ENCODE measurements at places on chromosomes 16 and 17.

- DNase-seq = no peak
These were observed 74.3 kb upstream of the CES5A start for GRCh38 chr16:55949518-55949917.

DNA sequence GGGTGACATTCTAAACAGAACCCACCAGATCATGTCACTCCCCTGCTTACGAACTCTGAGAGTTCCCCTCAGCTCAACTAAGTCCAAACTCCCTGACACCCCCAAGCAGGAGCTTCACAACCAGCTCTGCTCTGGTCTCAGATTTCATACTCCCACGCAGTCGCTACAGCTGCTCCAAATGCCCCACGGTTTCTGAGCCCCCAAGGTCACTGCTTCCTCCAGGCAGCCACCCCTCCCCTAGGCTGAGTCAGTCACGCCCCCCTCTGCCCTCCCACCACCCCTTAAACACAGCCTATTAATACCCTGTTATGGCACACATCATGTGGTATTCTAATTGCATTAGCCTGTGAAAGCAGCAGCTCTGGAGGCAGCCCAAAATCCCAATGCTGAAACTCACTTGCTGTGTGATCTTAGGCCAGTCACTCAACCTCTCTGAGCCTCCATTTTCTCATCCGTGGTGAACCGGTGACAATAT lies 51.5 kb downstream of the GSG1L start:
- DNase-seq = peak; percentile 60

- peak; percentile 59 for DNase-seq
These were observed 43.5 kb downstream of the ST3GAL2 start for GRCh38 chr16:70395345-70395901.

DNA sequence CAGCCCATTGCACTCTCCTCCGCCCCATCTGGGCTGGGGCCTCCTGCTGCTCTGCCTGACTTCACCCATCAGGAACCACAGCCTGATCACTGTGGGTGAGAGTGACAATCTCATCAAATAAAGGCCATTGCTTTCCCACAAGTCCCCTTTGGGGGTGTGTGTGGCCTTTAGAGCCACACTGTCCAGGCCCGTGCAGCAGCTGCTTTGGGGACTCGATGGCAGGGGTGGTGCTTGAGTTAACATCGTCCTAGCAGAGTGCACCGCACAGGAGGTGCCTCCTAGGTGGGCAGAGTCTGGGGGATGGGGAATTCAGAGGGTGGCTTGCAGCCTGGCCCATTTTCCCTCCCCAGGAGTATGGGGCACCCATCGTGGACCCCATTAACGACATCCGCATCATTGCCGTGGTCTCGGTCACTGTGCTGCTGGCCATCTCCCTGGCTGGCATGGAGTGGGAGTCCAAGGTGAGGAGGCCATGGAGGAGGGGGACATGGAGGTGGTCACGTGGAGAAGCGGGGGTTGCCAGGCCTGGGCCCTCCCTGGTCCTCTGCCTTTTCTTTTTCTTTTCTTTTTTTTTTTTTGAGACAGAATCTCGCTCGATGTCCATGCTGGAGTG lies 5.4 kb downstream of the SLC12A3 start:
- DNase-seq = no peak

DNA sequence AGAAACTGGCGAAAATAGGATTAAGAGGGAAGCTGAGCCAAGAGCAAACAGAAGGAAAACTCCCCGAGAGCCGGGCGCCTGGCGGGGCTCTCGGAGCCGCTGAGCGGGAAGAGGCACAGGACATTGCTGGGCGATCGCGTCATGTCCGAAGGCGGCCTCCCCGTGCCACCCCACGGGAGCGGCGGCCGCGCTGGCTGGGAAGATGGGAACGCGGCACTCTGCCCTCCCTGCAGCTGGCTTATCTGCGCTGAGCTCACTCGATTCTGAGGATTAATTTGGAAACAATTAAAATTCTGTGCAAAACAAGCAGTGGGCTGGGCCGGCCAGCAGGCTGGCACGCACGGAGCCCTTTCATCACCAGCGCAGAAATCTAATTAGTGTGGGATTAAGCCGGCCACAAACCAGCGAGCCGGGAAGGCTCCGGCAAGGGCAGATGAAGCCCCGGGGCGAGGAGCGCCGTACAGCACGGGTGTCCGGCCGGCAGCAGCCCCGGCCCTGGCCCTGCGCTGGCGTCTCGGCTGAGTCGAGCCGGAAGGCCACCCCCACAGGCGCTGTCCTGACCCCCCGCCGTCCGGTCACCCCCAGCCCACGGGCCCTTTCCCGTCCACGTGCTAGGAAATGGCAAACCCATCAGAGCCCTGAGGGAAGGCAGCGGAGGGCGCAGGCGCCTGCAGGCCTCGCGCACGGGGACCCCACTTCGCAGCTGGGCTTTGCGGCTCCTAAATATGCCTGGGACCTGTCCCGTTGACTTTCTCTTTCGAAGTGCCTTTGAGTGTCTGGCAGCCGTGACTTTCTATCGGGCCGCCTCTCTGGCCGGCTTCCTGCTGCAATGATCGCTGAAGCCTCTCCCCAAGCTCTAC lies 37.9 kb downstream of the SOX8 start:
- peak; percentile 48 for DNase-seq

- DNase-seq = no peak
These were observed 257.9 kb downstream of the SOX9 start for GRCh38 chr17:72378414-72379390.

- peak; percentile 85 for DNase-seq
These were observed 12.1 kb upstream of the HSD3B7 start for GRCh38 chr16:30972872-30973271.

GRCh38 chr17:14336418-14336817 lies 35.5 kb downstream of the HS3ST3B1 start:
- DNase-seq = no peak

- DNase-seq = peak; percentile 30
These were observed 380.7 kb upstream of the PMFBP1 start for GRCh38 chr16:72552654-72553053.

- no peak for DNase-seq
These were observed 15.0 kb upstream of the PITPNA start for GRCh38 chr17:1577583-1578013.

DNA sequence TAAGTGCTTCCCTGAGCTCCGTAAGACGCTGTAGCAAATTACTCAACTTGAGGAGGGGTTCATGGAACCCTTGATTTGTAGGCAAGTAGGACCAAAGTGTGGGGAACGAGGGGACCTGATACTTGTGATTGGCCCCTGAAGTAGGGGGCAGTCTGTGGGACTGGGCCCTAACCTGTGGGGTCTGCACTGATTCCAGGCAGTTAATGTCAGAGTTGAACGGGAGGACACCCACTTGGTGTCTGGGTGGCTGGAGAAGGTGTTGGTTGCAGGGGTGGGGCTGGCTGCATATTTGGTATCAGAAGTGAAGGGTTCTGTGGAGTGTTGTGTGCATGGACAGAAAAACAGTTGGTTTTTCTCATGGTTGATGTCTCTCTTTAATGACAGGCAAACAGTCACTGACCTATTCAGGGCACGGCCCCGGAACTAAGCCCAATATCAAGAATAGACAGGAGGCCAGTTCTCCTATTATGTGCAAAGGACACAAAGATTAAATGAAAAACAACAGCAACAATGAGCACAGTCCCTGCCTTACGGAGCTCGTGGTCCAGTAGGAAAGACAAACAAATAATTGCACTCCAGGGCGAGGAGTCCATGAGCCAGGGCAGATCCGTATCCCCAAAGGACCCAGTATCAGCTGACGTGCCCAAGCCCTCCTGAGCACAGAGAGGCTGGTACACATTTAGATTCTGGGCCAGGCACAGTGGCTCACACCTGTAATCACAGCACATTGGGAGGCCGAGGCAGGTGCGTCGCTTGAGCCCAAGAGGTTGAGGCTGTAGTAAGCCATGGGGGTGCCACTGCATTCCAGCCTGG lies 19.2 kb downstream of the MXRA7 start:
- DNase-seq = no peak

GRCh38 chr17:59105852-59106462 lies 723 bp downstream of the TRIM37 start:
- DNase-seq = peak; percentile 50

- DNase-seq = no peak
These were observed 188.5 kb upstream of the IRX3 start for GRCh38 chr16:54475019-54475601.

DNA sequence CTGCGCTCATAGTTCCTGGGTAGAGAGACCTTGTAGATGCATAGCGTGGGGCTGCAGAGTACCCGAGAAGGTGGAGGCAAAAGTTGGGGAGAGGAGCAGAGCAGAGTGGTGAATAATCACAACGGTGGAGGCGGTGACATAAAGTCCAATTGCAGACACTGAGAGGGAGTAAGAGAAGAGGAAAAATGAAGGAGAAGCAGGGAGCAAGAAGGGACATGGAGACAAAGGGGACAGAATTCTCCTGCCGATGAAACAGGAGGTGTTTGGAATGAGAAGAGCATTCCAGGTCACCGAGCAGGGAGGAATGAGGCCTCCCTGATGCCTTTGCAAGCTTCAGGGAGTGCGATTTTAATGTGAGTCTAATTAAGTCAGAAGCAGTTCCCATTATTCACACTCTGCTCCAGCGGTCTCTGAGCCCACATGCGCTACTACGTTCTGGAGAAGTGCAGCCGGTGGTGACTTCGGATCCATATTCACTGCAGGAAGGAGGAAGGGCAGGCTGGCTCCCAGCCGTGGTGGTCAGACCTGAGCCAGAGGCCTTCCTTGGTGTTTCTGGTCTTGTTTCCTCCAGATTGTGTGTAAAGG lies 108.0 kb upstream of the DNAH9 start:
- DNase-seq = no peak

DNA sequence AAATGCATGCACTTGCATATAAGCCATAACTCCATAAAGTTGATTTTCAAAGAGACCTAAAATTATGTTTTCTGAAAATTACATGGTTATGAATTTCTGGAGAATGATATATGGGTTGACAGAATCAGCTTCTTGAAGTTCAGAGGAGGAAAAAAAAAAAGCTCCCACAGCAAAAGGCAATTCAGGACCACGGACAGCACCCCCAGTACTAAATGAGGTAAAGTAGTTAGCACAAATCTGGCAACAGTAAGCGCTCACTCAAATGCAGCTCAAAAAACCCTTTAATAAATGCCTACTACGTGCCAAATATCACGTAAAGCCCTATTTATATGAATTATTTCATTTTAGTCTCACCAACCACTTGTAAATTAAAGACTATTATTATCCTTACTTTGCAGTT lies 135.2 kb downstream of the SHISA9 start:
- peak; percentile 38 for DNase-seq

DNA sequence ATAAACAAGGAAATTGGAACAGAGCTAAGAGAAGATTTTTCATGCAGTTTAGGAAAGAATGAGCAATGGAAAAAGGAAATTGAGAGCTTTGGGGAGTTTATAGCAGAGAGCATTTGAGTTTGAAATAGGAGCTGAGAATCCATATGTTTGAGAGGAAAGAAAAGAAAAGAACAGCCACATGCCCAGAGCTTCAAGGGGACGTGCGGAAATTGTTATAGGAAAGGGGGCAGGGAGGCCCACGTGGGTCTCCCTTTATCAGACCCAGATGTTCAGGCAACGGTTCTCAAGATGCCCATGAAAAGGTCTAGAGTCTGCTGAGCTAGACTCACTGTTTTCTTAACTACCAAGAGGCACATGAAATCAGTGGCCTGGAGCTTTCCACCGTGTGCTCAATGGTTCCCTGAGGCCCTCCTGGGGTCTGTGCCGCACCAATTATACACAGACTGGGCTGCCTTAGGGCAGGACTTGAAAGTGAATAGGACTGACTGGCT lies 31.2 kb downstream of the CHD9 start:
- DNase-seq = peak; percentile 28

DNA sequence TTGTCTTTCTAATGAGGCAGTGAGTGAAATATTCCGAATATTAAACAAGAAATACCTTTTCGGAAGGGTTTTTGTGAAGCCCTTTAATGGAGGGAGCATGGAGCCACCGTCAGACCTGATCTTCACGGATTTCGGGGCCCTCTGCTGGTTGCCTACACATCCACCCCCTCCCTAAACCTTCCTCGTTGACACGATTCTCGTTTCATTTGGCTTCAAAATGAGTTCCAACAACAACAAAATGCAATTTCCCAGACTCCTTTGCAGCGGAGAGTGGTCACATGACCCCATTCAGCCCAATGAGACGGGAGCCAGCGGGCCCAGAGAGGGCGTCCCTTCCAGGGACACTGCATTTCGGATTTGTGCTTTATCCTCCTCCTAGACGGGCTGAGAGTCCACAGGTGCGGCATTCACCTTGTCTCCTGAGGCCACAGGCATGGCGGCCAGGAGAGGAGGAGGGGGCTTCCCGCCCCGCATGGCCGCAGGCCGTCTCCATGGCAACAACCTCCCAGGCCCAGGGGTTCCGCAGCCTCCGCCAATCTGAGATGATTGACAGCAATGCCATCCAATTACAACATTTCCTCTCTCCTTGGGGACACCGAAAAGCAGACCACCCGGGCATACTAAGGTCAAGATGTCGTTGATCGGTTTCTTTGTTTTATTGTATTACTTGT lies 259.8 kb downstream of the C16orf95 start:
- peak; percentile 35 for DNase-seq

DNA sequence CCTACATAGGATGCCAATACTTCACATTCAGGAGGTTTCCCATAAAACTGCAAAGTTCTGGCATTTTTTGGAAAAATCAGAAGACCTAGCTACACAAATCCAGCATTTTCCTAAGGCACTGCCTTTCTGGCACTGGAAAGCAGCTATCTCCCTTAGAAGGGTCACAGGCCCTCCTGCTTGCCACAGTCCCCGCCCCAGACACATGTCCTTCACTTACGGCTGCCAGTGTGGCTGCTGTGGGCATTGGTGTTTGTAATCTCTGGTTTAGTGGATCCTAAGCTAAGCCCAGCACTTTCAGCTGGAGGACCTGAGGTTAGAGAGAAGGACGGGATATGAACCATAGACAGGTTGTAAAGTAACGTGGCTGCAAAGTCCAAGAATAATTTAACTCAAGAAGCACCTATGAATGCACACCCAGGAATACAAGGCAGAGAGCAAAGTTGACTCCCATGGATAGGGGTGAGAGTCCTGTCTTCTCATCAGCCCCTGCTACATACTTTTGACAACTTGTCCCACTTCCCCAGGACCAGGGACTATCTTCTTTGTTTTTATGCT lies 100.0 kb downstream of the XYLT1 start:
- DNase-seq = no peak

DNA sequence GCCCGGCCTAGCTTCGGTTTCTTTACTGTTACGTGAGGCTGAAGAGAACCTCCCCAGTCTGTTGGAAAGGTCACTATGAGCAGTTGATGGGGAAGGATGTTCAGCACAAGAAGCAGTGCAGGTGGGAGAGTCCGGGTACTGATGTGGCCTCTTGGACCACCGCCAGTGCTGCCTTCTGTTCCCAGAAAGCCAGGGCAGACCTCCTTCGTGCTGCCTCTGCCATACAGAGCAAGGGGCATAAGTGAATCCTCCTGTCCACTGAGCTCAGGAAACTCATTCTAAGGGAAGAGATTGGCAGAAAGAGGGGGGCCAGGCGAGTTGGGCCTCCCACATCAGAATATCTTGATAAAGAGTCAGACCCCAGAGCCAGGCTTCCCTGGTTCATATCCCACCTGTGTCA lies 3.7 kb downstream of the PPP4C start:
- DNase-seq = no peak

DNA sequence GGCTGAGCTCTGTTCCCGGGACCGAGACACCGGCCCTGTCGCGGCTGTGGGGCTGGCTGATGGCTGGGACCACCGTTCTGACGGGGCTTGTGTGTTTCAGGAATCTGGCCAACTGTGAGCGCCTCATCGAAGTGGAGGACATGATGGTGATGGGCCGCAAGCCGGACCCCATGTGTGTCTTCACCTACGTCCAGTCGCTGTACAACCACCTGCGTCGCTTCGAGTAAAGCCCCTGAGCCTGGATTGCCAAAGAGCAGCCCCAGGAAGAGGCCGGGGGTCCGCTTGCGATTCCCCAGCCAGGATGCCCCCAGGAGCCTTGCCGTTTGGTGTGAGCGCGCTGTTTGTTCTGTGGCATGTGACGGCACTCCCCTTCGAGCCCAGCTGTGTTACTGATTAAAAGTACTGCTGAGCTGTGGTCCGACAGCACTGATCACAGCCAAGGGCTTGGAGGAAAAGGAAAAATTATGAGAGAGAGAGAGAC lies 23.0 kb downstream of the SMTNL2 start:
- DNase-seq = peak; percentile 42

All from choroid plexus epithelial cell (primary cell).